ENCODE measurements at places on chromosomes 12 and 14. TPM values are rescaled to one million over a fixed set of nuclear protein-coding genes. Genes with fewer than 3 reads are reported as not detected.
A peak's percentile ranks its signal among the peaks of the same experiment; 100 is the strongest.

DNA sequence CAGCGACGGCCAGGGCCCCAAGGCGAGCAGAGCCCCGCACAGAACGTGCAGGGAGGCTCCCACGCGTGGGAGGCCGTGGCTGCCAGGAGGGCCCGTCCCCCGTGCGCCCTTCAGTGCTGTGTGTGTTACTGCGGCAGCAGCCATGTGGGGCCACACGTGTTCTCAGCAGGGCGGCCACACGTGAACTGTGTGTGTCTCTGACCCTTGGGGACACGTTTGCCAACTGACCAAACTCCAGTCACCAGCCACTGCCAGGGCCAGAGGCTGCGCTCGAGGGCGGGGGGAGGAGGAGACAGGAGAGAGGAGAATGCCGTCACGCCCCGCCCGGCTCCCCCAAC, 57.7 kb downstream of the GALNT9 start:
- no peak overlapping the region for H3K27ac ChIP-seq
- H3K27me3 ChIP-seq = no peaks in the 10 kb centered on the region
- no peaks in the 10 kb centered on the region for H3K36me3 ChIP-seq
- H3K4me1 ChIP-seq = no peaks in the 10 kb centered on the region
- DNase-seq = no peak

GRCh38 chr14:55354500-55354899, 57.1 kb downstream of the ATG14 start:
- peaks cover 4% of the 10 kb centered on the region for H3K36me3 ChIP-seq
- H3K4me1 ChIP-seq = peaks cover 5% of the 10 kb centered on the region
- H3K27ac ChIP-seq = peak overlapping the region; percentile 37
- H3K27me3 ChIP-seq = no peaks in the 10 kb centered on the region

DNA sequence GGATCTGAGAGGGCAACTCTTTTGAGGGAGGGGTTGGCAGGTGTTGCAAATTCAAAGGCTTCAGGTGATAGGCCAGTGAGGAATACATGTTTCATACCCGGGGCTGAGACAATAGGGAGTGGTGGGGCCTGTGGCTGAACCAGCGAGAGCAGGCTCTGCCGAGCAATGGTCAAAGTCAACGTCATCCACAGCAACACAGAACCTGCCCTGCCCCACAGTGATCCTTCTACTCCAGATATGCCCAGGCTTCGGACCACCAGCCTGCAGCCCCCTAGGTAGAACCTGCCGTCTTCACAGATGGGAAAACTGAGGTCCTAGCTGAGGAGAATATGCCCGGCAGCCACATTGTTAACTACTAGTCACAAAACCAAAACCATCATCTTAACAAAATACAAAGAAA, 4.1 kb downstream of the SERPINA1 start:
- no peaks in the 10 kb centered on the region for H3K27me3 ChIP-seq
- no peaks in the 10 kb centered on the region for H3K36me3 ChIP-seq
- no peak overlapping the region for H3K4me3 ChIP-seq
- peak overlapping the region; percentile 50 for H3K27ac ChIP-seq
- H3K4me1 ChIP-seq = peaks cover 7% of the 10 kb centered on the region

Gene FLRT2
- total RNA-seq = 3.0 TPM

DNA sequence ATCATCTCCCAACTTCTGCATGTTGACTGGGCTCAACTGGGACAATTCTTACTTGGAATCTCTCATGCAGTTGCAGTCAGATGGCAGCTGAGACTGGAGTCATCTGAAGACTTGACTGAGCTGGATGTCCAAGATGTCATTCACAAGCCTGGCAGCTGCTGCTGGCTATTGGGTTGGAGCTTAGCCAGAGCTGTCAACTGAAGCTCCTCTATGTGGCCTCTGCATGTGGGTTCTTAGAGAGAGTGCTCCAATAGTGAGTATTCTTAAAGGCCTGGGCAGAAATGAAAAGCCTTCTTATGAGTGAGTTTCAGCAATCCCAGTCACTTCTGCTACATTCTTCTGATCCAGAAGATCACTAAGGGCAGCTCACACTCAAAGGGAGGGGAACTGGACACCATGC, 440.9 kb downstream of the LRIG3 start:
- H3K27me3 ChIP-seq = no peaks in the 10 kb centered on the region
- no peak overlapping the region for H3K27ac ChIP-seq
- H3K4me1 ChIP-seq = no peaks in the 10 kb centered on the region
- DNase-seq = no peak

Gene SP1
- 83.6 TPM for total RNA-seq

Gene GPATCH2L
- 33.7 TPM for total RNA-seq

Gene PCED1B
- total RNA-seq = 2.1 TPM

DNA sequence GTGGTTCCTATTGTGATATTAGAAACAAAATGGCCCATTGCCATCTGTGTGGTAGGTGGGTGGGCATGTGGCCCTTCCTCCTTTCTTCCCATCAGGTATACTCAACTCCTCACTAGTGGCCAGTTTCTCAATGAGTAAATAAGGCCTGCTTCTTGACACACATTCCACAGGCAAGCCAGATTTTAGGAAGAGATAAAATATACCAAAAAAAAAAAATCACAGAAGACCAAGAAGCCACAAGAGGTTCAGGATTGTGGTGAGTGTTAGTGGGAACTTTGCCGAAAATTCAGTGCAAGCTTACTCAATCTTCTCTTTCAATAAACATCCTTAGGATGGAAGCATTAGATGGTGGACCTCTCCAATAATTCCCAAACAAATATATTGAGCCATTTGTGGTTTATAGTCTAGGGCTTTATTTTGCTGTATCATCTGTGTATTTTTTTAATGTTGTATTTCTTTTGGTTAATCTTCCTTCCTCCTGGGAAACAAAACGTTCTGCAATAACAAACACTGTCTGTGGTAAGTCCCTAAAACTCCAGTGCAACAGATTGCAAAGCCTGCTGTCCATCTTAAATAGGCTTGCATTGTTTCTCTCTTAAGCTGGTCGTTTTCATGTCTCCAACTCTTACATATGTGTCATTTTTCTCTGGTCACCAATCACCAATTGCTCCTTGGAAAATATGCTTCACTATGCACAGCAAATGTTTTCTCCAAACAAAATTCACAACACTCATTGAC, 289.9 kb upstream of the KITLG start:
- no peaks in the 10 kb centered on the region for H3K36me3 ChIP-seq
- H3K4me3 ChIP-seq = no peak overlapping the region
- no peaks in the 10 kb centered on the region for H3K4me1 ChIP-seq
- H3K27ac ChIP-seq = no peak overlapping the region
- DNase-seq = no peak
- H3K27me3 ChIP-seq = no peaks in the 10 kb centered on the region

GRCh38 chr12:56806303-56806702, 43.2 kb downstream of the HSD17B6 start:
- H3K27me3 ChIP-seq = no peaks in the 10 kb centered on the region
- H3K27ac ChIP-seq = no peak overlapping the region
- H3K36me3 ChIP-seq = no peaks in the 10 kb centered on the region

DNA sequence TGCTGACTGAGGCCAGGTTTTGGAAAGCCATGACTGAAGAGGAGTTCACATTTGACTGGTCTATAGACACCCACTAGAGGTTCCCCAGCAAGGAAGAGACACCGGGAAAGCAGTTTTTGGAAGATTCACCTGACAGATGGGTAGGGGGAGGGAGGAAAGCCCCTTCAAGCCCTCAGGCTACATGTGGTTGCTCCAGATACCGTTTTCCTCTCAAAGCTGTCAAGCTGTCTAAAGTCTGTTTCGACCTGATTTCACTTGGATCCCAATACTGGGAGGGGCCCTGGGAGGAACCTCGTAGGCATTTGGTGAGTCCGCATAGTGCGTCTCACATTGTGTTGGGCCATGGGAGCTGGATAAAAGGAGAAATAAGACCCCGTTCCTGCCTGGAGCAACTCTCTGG, 1.7 kb upstream of the LRP1 start:
- H3K4me3 ChIP-seq = no peak overlapping the region
- peak overlapping the region; percentile 99 for H3K27ac ChIP-seq
- H3K27me3 ChIP-seq = no peaks in the 10 kb centered on the region
- peaks cover 5% of the 10 kb centered on the region for H3K4me1 ChIP-seq
- peak; percentile 36 for DNase-seq

- no peaks in the 10 kb centered on the region for H3K4me1 ChIP-seq
- DNase-seq = no peak
- no peak overlapping the region for H3K27ac ChIP-seq
- H3K36me3 ChIP-seq = no peaks in the 10 kb centered on the region
Observed at GRCh38 chr12:91922674-91923073, 223.0 kb downstream of the BTG1 start.

Gene SDR9C7
- not detected for total RNA-seq

- H3K27me3 ChIP-seq = no peaks in the 10 kb centered on the region
- H3K27ac ChIP-seq = no peak overlapping the region
- H3K4me3 ChIP-seq = no peak overlapping the region
- H3K4me1 ChIP-seq = no peaks in the 10 kb centered on the region
Observed at GRCh38 chr12:28933176-28933575, 215.9 kb upstream of the FAR2 start.

DNA sequence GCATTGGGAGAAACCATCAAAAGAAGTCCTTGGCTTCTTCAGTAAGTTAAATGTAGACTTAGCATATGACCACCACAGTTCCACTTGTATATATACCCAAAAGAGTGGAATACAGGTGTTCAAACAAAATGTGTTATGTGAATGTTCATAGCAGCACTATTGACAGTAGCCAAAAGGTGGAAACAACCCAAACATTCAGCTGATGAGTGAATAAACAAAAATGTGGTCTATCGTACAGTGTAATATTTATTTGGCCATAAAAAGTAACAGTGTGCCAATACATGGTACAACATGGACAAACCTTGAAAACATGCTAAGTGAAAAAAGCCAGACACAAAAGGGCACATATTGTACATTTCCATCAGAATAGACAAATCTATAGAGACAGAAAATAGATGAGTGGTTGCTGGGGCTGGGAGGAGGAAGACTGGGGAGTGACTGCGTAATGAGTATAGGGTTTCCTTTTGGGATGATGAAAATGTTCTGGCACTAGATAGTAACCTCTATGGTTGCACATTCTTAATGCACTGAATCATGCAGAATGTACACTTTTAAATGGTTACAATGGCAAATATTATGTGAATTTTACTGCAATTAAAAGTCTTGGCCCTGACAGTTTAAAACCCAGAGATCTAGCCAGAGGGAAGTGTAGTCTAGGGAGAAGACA, 5.5 kb downstream of the ERP29 start:
- peaks cover 8% of the 10 kb centered on the region for H3K4me1 ChIP-seq
- H3K4me3 ChIP-seq = no peak overlapping the region
- H3K27ac ChIP-seq = no peak overlapping the region
- H3K36me3 ChIP-seq = peaks cover 20% of the 10 kb centered on the region
- no peaks in the 10 kb centered on the region for H3K27me3 ChIP-seq
- DNase-seq = no peak

DNA sequence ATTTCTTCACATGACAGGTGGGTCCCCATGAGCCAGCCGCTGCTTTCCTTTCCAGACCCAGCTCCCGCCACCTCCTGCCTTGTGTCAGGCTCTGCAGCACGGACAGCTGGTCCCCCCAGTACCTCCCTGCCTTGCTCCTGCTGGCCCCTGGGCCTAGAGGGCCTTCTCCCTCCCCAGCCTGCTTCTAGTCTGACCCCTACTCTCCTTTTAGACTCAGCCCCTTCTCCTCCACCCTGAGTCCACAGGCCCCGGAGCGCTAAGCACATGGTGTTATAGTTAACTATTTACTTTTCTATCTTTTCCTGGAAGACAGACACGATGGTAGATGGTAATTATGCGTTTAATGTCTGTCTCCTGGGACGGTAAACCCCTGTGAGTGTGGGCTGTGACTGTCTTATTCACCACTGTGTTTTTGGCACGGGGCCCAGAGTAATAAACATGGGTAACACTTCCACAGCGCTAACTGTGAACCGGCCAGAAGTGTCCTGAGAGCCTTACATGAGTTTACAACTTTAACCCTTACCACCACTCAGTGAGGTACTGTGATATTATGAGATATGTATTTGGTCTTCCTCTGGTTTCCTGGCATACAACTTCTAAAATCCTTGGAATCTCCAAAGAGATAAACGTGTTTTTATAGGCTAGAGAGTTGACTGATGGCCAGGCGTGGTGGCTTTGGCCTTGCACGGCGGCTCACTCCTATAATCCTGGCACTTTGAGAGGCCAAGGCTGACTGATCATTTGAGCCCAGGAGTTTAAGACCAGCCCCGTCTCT, 41.2 kb downstream of the DGLUCY start:
- peak overlapping the region; percentile 42 for H3K27ac ChIP-seq
- H3K4me1 ChIP-seq = peaks cover 20% of the 10 kb centered on the region
- H3K36me3 ChIP-seq = peaks cover under 1% of the 10 kb centered on the region

Gene SLC5A8
- 0.35 TPM for total RNA-seq

Gene RD3L
- total RNA-seq = not detected

- H3K36me3 ChIP-seq = no peaks in the 10 kb centered on the region
- H3K27me3 ChIP-seq = no peaks in the 10 kb centered on the region
- no peak for DNase-seq
- H3K4me1 ChIP-seq = no peaks in the 10 kb centered on the region
Observed at GRCh38 chr14:84273181-84273580, 1256.8 kb upstream of the FLRT2 start.

- DNase-seq = no peak
- no peaks in the 10 kb centered on the region for H3K36me3 ChIP-seq
- H3K4me1 ChIP-seq = no peaks in the 10 kb centered on the region
- H3K27me3 ChIP-seq = no peaks in the 10 kb centered on the region
- H3K27ac ChIP-seq = no peak overlapping the region
Observed at GRCh38 chr12:26226629-26227360, 31.4 kb downstream of the SSPN start.

- H3K4me3 ChIP-seq = no peak overlapping the region
- no peak for DNase-seq
Observed at GRCh38 chr14:32865827-32866376, 72.8 kb upstream of the NPAS3 start.

Gene GNG2
- total RNA-seq = 4.9 TPM

GRCh38 chr14:52538623-52539022, 13.7 kb downstream of the TXNDC16 start:
- H3K27ac ChIP-seq = no peak overlapping the region
- no peak overlapping the region for H3K4me3 ChIP-seq
- no peaks in the 10 kb centered on the region for H3K27me3 ChIP-seq
- H3K36me3 ChIP-seq = no peaks in the 10 kb centered on the region
- H3K4me1 ChIP-seq = no peaks in the 10 kb centered on the region

DNA sequence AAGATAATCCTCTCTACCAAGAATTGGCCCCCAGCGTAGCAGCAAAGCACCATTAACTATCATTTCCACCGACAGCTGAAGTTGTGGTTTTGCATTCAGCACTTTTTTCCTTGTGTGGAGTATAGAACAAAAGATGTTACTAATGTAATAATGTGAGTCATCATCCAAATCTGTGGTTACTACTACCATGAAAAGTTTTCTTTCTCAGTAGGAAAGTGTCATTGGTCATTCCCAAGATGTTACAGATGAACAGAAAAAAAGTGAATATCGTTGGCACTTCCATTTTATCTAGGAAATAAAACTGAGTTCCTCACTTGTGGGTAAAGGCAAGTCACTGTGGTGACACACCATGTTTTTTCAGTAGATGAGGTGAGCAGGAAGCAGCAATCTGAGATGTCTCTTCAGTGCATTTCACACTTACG, 30.3 kb upstream of the IFNG start:
- no peak for DNase-seq
- no peak overlapping the region for H3K27ac ChIP-seq
- no peak overlapping the region for H3K4me3 ChIP-seq
- H3K4me1 ChIP-seq = no peaks in the 10 kb centered on the region
- H3K27me3 ChIP-seq = no peaks in the 10 kb centered on the region

- H3K27me3 ChIP-seq = no peaks in the 10 kb centered on the region
- no peak overlapping the region for H3K4me3 ChIP-seq
- no peaks in the 10 kb centered on the region for H3K36me3 ChIP-seq
- no peaks in the 10 kb centered on the region for H3K4me1 ChIP-seq
- no peak overlapping the region for H3K27ac ChIP-seq
Observed at GRCh38 chr12:62625228-62625627, 158.6 kb downstream of the MON2 start.

Gene PSMC6
- 76.8 TPM for total RNA-seq

Measured in colonic mucosa (tissue), 4 donors.